ENCODE measurements at places on chromosomes 3 and 15.
A peak's percentile ranks its signal among the peaks of the same experiment; 100 is the strongest.

- H3K27me3 ChIP-seq = no peaks in the 10 kb centered on the region
- no peak overlapping the region for H3K4me3 ChIP-seq
- DNase-seq = no peak
- H3K4me1 ChIP-seq = peaks cover 9% of the 10 kb centered on the region
- H3K27ac ChIP-seq = no peak overlapping the region
- H3K36me3 ChIP-seq = peaks cover 16% of the 10 kb centered on the region
Observed at GRCh38 chr3:97896547-97896946, 74.7 kb downstream of the CRYBG3 start.

GRCh38 chr3:181974198-181974597, 262.5 kb downstream of the SOX2 start:
- H3K36me3 ChIP-seq = no peaks in the 10 kb centered on the region
- H3K27me3 ChIP-seq = no peaks in the 10 kb centered on the region
- no peak overlapping the region for H3K4me3 ChIP-seq
- no peaks in the 10 kb centered on the region for H3K4me1 ChIP-seq
- no peak for DNase-seq

DNA sequence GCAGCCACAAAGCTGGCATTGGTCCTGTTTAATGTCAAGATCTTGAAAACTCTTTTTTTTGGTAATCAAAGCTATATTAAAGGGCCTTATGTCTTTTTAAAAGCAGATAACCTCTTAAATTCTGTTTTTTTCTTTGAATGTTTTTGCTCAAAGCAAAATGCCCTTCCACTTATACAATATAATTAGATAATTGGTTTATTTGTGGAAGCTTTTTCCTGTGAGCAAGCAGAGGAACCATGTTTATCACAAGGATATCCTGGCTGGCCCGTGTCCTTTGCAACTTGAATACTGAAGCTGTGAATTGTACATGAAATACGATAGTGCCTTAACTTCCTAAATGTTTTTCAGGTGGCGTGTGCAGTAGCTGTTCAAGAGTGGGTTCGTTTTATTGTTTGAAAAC, 2.6 kb downstream of the ST3GAL6 start:
- no peak for DNase-seq
- no peak overlapping the region for H3K4me3 ChIP-seq
- no peak overlapping the region for H3K27ac ChIP-seq
- H3K36me3 ChIP-seq = no peaks in the 10 kb centered on the region
- H3K27me3 ChIP-seq = no peaks in the 10 kb centered on the region

- no peak overlapping the region for H3K4me3 ChIP-seq
- H3K27ac ChIP-seq = no peak overlapping the region
- peak; percentile 57 for DNase-seq
- no peaks in the 10 kb centered on the region for H3K27me3 ChIP-seq
- peaks cover 100% of the 10 kb centered on the region for H3K36me3 ChIP-seq
Observed at GRCh38 chr3:45932112-45932511, 11.2 kb upstream of the CXCR6 start.

GRCh38 chr3:77207753-77208152, 167.9 kb downstream of the ROBO2 start:
- no peak overlapping the region for H3K27ac ChIP-seq
- no peak for DNase-seq
- no peaks in the 10 kb centered on the region for H3K36me3 ChIP-seq
- no peaks in the 10 kb centered on the region for H3K4me1 ChIP-seq
- no peak overlapping the region for H3K4me3 ChIP-seq

DNA sequence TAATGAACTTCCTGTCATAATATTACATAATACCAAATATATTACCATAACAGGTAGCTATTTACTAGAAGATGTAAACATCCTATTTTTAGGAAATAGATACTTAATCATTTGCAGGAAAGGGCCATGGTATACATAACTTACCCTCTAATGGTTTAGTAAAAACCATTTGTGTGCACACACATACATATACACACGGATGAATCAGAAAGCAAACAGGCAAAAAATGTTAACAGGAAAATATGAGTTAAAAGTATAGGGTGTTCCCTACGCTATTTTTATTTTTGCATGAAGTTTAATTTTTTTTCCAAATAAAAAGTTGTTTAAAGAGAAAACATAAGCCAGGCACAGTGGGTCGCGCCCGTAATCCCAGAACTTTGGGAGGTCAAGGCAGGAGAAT, 34.6 kb downstream of the FAM174B start:
- H3K4me1 ChIP-seq = peaks cover 41% of the 10 kb centered on the region
- H3K36me3 ChIP-seq = no peaks in the 10 kb centered on the region
- H3K27ac ChIP-seq = no peak overlapping the region
- DNase-seq = no peak
- H3K4me3 ChIP-seq = no peak overlapping the region
- no peaks in the 10 kb centered on the region for H3K27me3 ChIP-seq
